Left ventricle myocardium inferior (tissue), 1 donor: ENCODE measurements at places on chromosomes 4 and X. TPM values are rescaled to one million over a fixed set of nuclear protein-coding genes. Genes with fewer than 3 reads are reported as not detected.
A peak's percentile ranks its signal among the peaks of the same experiment; 100 is the strongest.

- H3K4me1 ChIP-seq = peaks cover 81% of the 10 kb centered on the region
- H3K4me3 ChIP-seq = peak overlapping the region; percentile 4
- H3K27ac ChIP-seq = peak overlapping the region; percentile 77
- DNase-seq = no peak
These were observed 78.2 kb upstream of the PRSS48 start for GRCh38 chr4:151198748-151199147.

- peaks cover 7% of the 10 kb centered on the region for H3K4me1 ChIP-seq
- no peaks in the 10 kb centered on the region for H3K36me3 ChIP-seq
- H3K27me3 ChIP-seq = no peaks in the 10 kb centered on the region
- H3K4me3 ChIP-seq = no peak overlapping the region
These were observed 140.2 kb downstream of the STIM2 start for GRCh38 chr4:27000820-27001219.

GAGE12J gene
- not detected for total RNA-seq

GRCh38 chr4:102334624-102335023 lies 10.7 kb downstream of the SLC39A8 start:
- no peak for DNase-seq
- no peaks in the 10 kb centered on the region for H3K4me1 ChIP-seq
- no peaks in the 10 kb centered on the region for H3K36me3 ChIP-seq
- no peak overlapping the region for H3K27ac ChIP-seq
- no peak overlapping the region for H3K4me3 ChIP-seq

FABP2 gene
- total RNA-seq = not detected

- H3K36me3 ChIP-seq = no peaks in the 10 kb centered on the region
- no peak for DNase-seq
- no peak within 1 kb of the TSS for H3K27ac ChIP-seq
- H3K4me3 ChIP-seq = peak within 1 kb of the TSS; percentile 1
These were observed at the start of gene HPGDS for GRCh38 chr4:94342694-94343093. HPGDS (minus strand) TSS chr4:94342836; CDS start chr4:94334629, 8,207 bp downstream.

OTOP1 gene
- not detected for total RNA-seq

MGAT4D gene
- not detected for total RNA-seq

DNA sequence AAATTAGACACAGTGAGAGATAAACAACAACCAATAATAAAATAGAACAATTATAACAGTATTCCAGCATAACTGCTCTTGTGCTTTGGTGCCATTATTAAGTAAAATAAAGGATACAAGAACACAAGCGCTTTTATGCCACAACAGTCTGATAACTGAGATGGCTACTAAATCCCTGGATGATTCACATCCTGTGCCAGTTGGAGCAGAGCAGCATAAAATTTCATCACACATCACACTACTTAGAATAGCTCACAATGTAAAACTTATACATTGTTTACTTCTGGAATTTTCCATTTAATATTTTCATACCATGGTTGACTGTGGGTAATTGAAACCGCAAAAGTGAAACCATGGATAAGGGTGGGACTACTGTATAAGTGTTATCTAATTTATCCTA lies 399.9 kb upstream of the CNKSR2 start:
- H3K27me3 ChIP-seq = no peaks in the 10 kb centered on the region
- DNase-seq = no peak
- no peaks in the 10 kb centered on the region for H3K4me1 ChIP-seq
- H3K4me3 ChIP-seq = no peak overlapping the region
